ENCODE measurements at places on chromosomes 7 and 10.
A peak's percentile ranks its signal among the peaks of the same experiment; 100 is the strongest.

DNA sequence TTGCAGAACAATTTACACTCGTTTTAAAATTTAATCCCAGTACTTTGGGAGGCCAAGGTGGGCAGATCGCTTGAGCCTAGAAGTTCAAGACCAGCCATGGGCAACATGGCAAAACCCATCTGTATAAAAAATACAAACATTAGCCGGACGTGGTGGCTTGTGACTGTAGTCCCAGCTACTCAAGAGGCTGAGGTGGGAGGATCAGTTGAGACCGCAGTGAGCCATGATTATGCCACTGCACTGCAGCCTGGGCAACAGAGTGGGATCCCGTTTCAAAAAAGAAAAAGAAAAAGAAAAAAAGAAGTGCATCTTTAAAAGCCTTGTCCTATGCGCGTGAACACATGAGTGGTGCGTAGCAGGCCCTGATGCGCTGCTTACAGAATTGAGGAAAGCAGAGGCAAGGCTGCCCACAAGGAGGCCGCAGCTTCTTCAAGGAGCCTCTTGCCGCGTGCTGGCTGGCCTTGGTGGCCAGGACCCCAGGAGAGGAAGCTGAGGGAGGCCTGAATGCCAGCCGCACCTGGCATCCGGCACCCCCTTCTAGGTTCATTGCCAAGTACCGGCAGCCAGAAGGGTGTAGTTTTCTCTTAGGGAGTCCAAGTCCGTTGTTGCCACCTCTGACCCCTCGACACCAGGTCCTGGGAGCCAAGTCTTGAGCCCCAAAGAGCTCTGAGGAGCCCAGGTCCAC lies 124.5 kb downstream of the UBE2H start:
- no peak for DNase-seq

DNA sequence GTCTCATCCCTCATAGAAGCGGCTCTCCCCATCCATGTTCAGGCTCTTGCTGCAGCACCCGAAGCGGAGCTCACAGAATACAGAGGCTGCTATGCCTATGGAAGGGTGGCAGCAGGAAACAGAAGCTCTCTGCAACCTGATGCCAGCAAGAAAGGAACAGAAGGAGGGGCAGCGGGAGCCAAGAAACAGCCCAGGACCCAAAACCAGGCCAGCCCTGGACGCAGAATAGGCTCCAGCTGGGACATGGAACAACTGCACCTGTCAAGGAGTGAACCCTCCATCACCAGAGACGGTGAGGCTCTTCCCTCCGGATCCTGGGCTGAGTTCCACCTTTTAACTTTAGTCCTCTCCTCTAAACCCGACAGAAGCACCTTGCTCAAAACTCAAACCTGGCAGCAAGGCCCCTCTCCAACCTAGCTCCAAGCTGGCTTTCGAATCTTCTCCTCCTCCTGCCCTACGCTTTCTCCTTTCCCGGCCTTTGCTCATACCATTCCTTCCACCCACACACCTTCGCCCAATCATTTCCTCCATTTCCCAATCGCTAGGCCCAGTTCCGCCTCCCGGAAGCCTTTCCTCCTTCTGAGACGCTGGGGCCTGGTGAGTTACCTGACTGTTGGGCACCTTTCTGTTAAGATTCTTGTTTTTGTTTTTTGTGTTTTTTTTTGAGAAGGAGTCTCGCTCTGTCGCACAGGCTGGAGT lies 122.8 kb upstream of the ZNF92 start:
- DNase-seq: no peak

DNA sequence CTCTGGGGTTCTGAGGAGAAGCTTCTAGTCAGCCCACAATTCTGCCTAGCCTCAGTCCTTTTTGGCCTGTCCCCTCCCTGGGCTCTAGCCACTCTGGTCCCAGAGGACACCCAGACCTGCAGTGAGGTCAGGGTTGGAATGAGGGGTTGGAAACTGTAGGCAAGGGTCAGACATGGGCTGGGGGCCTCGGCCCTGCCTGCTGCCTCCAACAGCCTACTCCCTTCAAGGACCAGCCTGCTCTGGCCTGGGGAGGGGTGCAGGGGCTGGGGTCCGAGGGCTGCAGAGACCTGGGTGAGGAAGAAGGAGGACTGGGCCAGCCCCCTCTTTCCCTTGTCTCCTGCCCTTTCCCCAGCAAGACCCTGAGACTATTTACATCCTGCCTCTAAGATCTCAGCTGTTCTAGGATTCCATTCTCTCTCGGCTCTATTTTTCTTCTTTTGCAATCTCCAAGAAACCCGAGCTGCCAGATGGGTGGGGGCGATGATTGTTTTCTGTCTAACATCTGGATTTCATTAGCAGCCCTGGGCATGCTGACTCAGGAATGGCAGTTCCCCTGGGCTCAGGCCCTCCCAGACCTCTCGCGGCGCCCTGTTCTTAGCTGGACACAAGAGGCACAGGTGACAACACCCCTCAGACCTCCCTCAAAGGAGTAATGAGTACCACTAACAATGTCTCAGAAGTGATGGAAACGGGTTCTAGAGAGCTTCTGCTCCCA lies 23.1 kb downstream of the ZCCHC24 start:
- no peak for DNase-seq

GRCh38 chr10:45585131-45585530 lies 87.4 kb downstream of the ZFAND4 start:
- no peak for DNase-seq

GRCh38 chr7:143954135-143954534 lies 509 bp upstream of the OR2F1 start:
- no peak for DNase-seq

- peak; percentile 56 for DNase-seq
These were observed 4.4 kb upstream of the GSTK1 start for GRCh38 chr7:143258831-143259230.

- peak; percentile 83 for DNase-seq
These were observed 24.8 kb downstream of the NPTX2 start for GRCh38 chr7:98641646-98642500.

DNA sequence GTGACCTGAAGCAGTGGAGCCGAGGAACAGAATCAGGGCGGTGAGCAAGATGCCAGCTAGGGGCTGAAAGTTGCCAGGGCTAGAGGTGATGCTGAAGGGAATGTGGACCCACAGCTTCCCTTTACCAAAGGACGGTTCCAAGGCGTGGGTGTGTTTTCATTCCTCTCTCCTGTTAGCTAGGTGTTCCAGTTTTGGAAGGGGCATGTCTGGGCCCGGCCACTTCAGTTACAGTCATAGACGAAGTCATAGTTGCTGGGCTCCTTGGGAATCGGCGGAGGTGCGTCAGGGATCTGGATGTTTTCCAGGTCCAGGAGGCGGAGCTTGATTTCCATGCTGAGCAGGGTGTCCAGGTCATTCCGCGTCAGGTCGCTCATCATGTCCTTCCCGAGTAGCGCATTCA lies 131.0 kb upstream of the AOAH start:
- no peak for DNase-seq

GRCh38 chr10:116866987-116867595 lies 17.8 kb downstream of the ENO4 start:
- no peak for DNase-seq

Measured in GM12864 (cell line).